T follicular helper cell (primary cell): ENCODE measurements at places on chromosomes 3 and 15.
A peak's percentile ranks its signal among the peaks of the same experiment; 100 is the strongest.

DNA sequence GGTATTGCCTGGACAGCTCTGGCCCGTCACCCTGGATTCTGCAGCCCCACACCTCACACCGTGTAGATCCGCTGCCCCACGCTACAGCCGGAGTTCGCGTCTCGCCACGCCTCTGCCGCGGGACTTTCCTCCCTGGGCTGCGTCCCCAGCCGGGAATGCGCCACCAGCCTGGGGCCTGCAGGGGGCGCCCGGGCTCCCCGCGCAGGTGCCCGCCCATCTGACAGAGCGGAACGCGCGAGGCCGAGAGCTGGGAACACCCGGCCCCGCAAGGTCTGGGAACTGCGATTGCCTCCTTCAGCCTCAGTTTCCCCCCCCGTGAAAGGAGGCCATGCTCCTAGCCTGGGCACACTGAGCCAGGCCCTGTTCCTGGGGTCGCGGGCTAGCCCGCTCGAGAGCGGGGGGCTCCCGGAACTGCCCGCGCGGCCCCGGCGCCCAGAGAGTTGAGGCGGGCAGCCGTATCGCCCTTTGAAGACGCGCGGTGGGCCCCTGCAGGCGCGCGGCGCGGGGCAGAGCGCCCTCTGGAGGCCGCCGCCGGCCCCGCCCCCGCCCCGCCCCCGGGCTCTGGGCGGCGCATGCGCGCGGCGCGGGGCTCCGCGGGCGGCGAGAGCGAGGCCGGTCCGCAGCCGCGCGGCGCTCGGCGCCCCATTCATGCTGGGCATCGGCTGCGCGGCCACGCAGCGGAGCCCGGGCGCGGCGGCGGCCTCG is at the start of gene PLXNA1:
PLXNA1 (plus strand) TSS at position 645 of the 705 bp plus-strand sequence. CDS start 5,479 bp downstream, outside the sequence.
- DNase-seq: peak; percentile 83

DNA sequence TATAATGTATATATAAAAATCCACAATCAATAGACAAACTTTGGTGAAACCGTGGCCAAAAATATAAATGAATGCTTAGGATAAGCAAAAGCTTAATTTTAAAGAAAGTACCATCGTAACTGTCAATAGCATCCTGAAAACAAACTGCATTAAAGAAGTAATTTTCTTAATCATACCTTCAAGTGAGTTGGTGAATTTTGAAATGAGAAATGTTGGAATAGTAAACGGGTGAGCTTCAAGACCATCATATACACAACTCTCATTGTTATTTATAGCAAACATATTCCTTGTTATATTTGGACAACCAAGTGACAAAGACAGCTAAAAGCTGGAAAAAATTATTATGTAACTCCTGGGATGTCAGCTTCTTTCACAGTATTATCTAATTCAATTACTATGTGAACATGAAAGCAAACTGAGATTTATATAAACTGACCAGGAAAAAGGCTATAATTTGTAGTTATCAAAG is 3.7 kb downstream of the DAZL start:
- DNase-seq: no peak

- no peak for DNase-seq
These were observed 3.8 kb upstream of the PRR20G start for GRCh38 chr3:127291611-127292010.

DNA sequence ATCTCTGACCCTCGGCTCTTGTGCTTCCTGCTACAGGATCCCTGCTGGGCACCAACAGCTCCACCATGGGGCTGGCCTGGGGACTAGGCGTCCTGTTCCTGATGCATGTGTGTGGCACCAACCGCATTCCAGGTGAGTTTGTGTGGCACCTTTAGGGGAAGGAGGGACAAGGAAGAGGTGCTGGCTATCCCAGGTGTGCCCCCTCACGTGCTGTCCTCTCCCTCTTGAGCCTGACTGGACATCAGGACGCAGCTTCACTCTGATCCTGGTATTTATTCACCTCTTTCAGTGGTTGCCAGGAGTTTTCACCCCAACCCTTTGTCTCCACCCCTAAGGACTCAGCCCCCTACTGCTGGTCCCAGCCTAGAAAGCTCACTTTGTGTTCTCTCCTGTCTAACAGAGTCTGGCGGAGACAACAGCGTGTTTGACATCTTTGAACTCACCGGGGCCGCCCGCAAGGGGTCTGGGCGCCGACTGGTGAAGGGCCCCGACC is 960 bp downstream of the THBS1 start:
- no peak for DNase-seq

- DNase-seq: no peak
These were observed 12.3 kb upstream of the PDZRN3 start for GRCh38 chr3:73637042-73637441.

DNA sequence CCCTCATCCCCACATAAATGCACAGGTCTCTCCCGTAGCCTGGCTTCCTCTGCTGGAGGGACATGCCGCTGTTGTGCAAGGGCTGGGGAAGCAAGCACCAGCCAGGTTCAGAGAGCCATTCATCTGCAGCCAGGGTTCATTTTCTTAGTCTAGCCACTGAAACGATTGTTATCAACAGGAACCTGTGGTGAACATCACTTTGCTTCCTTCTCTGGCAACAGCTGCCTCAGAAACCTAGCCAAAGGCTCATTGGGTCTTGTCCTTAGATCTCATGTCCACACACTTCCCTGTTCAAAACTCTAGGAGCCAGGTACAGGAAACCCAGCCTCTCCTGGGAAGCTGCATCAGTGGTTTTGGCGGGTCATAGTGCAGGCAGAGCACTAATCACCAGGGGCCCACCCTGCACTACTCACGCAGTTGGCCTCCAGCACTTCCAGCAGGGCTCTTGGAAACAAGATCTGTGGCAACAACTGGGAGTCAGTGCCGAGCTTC is 47.0 kb downstream of the OXNAD1 start:
- peak; percentile 48 for DNase-seq

DNA sequence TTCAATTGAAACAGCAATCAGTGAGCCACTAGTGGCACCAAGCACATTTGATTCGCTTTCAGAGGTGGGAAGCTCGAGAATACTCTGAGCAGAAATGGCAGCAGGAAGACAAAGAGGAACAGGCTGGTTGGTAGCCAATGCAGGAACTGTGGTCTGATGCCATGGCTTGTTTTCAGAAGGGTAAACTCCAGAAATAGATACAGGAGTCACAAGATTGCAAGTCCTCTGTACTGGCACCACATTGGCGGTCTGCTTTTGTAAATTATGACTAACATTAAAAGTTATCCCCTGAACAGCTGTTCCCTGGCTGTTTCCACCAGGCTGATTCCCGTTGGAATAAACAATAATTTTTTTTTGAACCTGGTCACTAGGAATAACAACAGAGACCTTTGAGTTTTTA is 35.5 kb downstream of the USF3 start:
- no peak for DNase-seq

- DNase-seq: no peak
These were observed 793 bp downstream of the PCOLCE2 start for GRCh38 chr3:142888099-142888480.

- DNase-seq: no peak
These were observed 4.7 kb downstream of the SMAD3 start for GRCh38 chr15:67070150-67070549.

DNA sequence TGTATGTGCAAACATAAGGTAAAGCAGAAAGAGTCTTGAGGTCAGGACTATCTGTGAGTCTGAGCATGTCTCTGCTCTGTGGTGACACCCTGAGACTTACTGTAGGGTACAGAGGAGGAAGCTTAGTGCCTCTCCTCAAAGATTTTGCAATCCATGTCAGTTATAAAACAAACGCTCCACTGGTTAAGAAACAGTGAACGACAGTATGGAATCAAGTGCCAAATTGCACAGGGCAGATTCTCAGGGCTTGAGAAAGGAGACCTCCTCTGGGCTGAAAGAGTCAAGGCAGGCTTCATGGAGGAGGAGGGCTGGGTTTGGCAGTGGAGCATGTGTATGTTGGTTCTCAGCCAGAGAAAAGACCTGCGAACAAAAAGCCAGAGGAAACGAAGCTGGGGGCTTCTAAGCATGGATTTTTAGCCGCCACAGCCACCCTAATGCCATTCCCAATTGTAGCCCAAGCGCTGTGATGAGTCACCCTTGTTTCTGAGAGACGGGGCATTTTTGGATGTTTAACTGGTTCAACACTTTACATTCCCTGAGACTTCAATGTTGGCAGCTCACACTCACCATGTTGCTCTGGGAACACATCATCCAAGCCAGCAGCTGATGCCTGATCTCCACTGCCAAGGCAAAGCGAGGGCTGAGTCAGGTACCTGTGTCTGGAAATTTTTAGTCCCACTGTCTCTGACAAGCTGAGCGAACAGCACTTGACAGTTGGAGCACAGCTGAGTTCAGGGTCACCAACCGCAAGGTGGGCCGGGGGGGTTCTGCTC is 3.4 kb upstream of the DGKG start:
- DNase-seq: no peak

DNA sequence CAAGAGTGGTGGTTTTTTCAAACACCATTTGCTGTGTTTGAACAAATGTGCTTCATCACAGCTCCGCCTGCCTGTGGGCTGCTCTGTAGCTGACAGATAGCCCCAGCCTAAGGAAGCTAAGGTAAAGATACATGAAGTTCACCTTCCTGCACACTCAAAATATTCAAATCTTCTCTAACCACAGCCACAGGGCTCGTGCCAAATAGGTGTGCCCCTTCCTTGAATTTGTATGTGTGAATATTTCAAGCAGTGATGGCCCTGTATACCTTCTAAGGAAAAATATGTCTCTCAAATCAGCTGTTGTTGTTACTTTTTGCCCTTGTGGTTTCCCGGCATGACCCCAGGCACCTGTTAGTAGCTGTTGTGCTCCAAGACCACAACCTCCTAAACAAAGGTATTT is 92.8 kb downstream of the CCNL1 start:
- peak; percentile 10 for DNase-seq

DNA sequence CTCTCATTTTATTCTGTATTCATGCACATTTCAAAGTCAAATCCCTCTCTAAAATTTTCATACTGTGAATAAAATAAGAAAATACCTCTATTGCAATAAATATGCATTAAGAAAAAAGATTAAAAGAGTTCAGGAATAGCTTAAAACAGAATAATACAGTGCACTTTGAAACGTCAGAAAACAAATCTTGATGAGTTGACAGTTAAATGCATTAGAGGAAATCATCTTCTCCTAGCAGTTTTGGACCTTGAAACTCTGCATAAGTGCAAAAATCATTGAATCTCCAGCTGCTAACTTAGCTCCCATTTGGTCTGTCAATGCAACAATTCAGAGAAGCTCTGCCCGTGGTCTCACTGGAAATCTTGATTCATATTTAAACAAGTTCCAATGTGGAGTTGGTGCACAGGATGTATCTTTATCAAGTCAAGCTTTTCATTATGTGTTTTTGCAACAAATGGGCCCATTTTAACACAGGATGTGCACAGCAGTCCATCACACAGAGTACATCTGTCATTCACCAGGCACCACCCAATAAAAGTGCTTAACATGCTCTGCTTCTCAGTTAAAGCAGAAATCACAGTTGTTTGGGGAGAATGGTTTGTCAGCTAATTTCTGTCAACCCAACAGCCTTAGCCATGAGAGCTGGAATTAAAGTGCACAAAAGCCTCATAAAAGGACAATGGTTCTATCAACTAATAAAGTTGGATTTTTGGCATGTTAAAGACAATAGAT is 98.8 kb upstream of the ARRDC4 start:
- no peak for DNase-seq
